ENCODE measurements at places on chromosomes 3 and 15.
A peak's percentile ranks its signal among the peaks of the same experiment; 100 is the strongest.

DNA sequence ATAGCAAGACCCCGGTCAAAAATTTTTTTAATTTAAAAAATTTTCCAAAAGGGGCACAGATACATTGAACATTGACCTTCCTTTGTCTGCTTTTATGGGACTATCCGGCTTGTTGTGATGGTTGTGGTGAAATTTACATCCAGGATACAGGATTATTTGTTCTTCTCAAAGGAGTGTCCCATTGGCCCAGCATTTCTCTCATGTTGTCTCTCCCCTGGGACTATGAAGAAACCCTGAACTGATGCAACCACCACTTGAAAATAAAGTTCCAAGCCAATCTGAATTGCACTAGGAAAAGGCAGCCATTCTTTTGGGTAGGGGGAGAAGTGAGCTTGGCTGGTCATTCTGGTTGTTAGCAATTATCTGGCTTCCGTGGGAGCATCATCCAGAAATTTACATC is 58.4 kb downstream of the PPARG start:
- no peak for DNase-seq
- H3K27ac ChIP-seq, result no peak overlapping the region
- peaks cover 24% of the 10 kb centered on the region for H3K27me3 ChIP-seq
- no peak overlapping the region for H3K4me3 ChIP-seq

DNA sequence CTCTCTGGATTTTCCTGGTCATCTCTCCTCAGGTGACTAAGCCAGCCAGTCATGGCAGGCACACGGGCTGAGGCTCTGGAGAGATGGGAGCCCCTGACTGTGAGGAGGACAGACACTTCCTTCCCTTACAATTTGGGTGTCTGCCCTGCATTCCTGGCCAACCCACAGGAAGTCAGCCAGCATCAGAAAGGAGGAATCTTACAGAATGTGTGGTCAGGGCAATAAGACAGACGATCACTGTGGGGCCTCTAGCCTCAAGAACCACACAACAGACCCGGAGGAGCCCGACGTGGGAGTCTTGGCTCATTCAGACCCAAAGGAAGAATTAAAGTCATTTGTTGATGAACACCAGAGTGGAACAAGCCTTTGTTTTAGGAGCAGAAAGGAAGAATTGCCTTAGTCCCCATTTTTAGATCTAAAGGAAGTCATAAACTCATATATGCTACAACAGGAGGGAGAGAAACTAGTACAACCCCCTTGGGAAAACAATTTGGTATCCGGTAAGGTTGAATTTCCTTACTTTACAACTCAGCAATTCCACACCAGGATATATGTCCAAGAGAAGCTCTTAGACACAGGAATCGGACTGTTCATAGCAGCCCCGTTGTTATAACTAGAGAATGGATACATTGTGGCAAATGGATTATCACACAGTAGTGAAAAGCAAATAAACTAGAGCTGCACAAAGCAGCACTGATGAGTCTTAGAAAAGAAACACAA is 62.2 kb downstream of the ABTB1 start:
- no peaks in the 10 kb centered on the region for H3K36me3 ChIP-seq
- H3K27me3 ChIP-seq, result no peaks in the 10 kb centered on the region
- H3K4me3 ChIP-seq, result peak overlapping the region; percentile 4
- DNase-seq, result no peak
- peak overlapping the region; percentile 19 for H3K27ac ChIP-seq

DNA sequence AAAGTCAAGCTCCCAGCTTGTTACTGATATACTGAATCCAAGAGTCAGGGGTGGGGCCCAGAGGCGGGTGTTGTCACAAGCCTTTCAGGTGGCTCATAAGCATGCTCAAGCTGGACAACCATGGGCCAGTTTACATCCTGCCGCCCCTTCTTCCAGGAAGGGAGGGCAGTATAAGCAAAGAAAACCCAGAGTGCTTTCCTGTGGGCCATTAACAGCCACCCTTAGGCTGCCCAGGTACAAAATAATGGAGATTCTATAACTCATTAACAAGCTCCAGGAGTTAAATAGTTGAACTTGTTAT is 183.2 kb downstream of the NTRK3 start:
- H3K27ac ChIP-seq, result no peak overlapping the region
- H3K27me3 ChIP-seq, result peaks cover 34% of the 10 kb centered on the region
- H3K36me3 ChIP-seq, result no peaks in the 10 kb centered on the region
- H3K4me1 ChIP-seq, result no peaks in the 10 kb centered on the region

DNA sequence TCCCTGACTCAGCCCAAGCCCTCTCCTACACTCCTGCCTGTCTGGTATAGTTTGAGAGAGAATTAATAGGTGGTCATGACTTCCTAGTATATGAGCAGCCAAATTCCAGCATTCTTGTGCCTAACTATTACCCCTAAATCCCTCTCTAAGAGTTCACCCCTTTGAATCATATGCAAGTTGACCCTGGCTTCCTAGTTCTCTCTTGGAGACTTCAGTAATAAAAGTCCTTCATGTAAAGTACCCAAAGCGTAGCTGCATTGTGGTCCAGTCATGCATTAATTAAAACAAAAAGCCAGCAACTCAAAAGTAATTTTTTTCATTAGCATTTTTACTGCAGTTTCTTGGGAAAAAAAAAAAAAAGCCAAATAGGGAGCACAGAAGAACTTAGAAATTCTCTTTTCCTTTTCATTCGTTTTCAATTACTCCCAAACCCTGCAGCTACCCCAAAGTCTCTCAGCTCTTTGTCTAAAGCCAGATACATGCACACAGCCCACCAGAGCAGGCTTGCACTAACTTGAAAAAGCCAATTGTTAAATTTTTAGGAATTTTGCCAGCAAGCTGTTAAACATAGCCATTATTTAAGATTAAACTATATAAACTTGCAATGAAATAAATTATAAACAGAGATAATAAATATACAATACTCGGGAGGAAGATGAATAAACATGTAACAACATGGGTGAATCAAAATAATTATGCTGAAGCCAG is 50.1 kb upstream of the STT3B start:
- H3K27ac ChIP-seq, result no peak overlapping the region
- peaks cover 3% of the 10 kb centered on the region for H3K27me3 ChIP-seq
- no peaks in the 10 kb centered on the region for H3K36me3 ChIP-seq
- no peak for DNase-seq
- peaks cover 5% of the 10 kb centered on the region for H3K4me1 ChIP-seq

GRCh38 chr3:197858598-197858997 is 67.5 kb downstream of the LRCH3 start:
- no peaks in the 10 kb centered on the region for H3K27me3 ChIP-seq
- peaks cover 76% of the 10 kb centered on the region for H3K36me3 ChIP-seq
- peaks cover 14% of the 10 kb centered on the region for H3K4me1 ChIP-seq
- H3K27ac ChIP-seq, result peak overlapping the region; percentile 43

DNA sequence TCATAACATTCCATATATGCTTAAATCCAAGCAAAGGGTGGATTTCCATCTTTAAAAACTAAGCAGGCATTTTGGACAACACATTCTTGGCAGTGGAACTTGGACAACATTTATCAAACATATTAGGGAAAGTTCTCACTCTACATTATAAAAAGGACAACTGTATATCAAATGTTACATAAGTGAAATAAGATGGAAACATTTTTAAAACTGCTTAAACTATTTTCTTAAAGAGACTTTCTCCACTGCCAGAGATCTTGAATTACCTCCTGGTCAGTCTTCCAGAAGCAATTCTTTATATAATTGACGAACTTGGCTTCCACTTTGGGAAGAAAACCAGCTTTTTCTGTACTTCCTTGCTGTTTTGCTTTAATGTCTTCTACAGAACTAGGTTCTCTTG is 109.3 kb downstream of the NEO1 start:
- no peak overlapping the region for H3K4me3 ChIP-seq
- DNase-seq, result no peak
- peaks cover 64% of the 10 kb centered on the region for H3K36me3 ChIP-seq
- H3K4me1 ChIP-seq, result peaks cover 7% of the 10 kb centered on the region
- no peaks in the 10 kb centered on the region for H3K27me3 ChIP-seq
- peak overlapping the region; percentile 75 for H3K27ac ChIP-seq

GRCh38 chr3:45599984-45600650 is 5.6 kb downstream of the LIMD1 start:
- no peak for DNase-seq
- no peak overlapping the region for H3K4me3 ChIP-seq
- H3K36me3 ChIP-seq, result peaks cover 17% of the 10 kb centered on the region
- peaks cover 6% of the 10 kb centered on the region for H3K27me3 ChIP-seq
- no peak overlapping the region for H3K27ac ChIP-seq

- no peak overlapping the region for H3K4me3 ChIP-seq
- H3K27me3 ChIP-seq, result peaks cover 3% of the 10 kb centered on the region
- no peaks in the 10 kb centered on the region for H3K36me3 ChIP-seq
- peaks cover 72% of the 10 kb centered on the region for H3K4me1 ChIP-seq
- H3K27ac ChIP-seq, result no peak overlapping the region
Measured at GRCh38 chr3:123638936-123639689, 54.3 kb upstream of the HACD2 start.

GRCh38 chr3:23439080-23439479 is 236.0 kb downstream of the UBE2E2 start:
- no peaks in the 10 kb centered on the region for H3K36me3 ChIP-seq
- H3K4me3 ChIP-seq, result no peak overlapping the region
- no peak overlapping the region for H3K27ac ChIP-seq
- H3K27me3 ChIP-seq, result no peaks in the 10 kb centered on the region
- no peak for DNase-seq

DNA sequence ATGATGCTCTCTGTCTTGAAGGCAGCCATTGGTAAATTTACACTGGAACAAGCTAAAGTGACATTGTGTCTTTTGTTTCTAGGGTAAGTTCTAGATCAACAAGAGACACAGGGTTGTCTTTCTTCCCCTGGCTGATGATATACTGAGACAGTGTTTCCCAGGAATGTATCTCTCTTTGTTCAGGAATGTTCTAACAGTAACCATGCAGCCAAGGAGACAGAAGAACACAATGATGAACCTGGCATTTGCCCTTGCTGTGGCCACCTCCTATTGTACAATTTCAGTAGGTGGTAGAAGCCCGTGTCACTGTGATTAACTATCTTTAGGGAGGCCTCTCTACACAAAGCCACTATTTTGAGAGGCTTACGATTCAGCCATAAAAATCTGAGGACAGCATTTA is 130.7 kb downstream of the LRTM1 start:
- H3K27me3 ChIP-seq, result no peaks in the 10 kb centered on the region
- peaks cover 9% of the 10 kb centered on the region for H3K36me3 ChIP-seq
- no peak overlapping the region for H3K27ac ChIP-seq
- peaks cover 16% of the 10 kb centered on the region for H3K4me1 ChIP-seq

GRCh38 chr3:127632035-127632820 is 3.2 kb downstream of the PODXL2 start:
- no peaks in the 10 kb centered on the region for H3K36me3 ChIP-seq
- H3K4me3 ChIP-seq, result no peak overlapping the region
- H3K4me1 ChIP-seq, result peaks cover 25% of the 10 kb centered on the region
- H3K27ac ChIP-seq, result no peak overlapping the region
- DNase-seq, result no peak
- peaks cover 37% of the 10 kb centered on the region for H3K27me3 ChIP-seq

GRCh38 chr3:85851071-85851470 is 892.3 kb downstream of the CADM2 start:
- no peak overlapping the region for H3K4me3 ChIP-seq
- H3K27me3 ChIP-seq, result no peaks in the 10 kb centered on the region
- H3K36me3 ChIP-seq, result no peaks in the 10 kb centered on the region
- no peak for DNase-seq

DNA sequence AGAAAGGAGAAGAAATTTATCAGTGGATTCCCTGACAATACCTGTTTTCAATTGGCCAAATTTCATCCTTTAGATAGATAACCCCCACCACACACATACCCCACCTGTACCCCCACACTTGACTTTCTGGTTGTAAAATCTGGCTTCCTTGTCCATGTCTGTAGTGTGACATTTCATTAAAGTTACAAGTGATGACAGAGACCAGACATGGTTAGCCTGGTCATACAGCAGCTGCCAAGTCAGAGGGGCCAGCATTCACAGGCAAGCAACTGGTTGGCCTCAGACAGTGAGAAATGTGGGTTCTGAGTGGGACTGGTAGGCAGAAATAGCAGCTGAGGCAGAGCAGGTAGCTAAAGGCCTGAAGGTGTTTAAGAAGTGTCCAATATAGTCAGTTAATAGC is 238.6 kb upstream of the SOX14 start:
- no peak for DNase-seq
- no peaks in the 10 kb centered on the region for H3K27me3 ChIP-seq
- H3K27ac ChIP-seq, result no peak overlapping the region

DNA sequence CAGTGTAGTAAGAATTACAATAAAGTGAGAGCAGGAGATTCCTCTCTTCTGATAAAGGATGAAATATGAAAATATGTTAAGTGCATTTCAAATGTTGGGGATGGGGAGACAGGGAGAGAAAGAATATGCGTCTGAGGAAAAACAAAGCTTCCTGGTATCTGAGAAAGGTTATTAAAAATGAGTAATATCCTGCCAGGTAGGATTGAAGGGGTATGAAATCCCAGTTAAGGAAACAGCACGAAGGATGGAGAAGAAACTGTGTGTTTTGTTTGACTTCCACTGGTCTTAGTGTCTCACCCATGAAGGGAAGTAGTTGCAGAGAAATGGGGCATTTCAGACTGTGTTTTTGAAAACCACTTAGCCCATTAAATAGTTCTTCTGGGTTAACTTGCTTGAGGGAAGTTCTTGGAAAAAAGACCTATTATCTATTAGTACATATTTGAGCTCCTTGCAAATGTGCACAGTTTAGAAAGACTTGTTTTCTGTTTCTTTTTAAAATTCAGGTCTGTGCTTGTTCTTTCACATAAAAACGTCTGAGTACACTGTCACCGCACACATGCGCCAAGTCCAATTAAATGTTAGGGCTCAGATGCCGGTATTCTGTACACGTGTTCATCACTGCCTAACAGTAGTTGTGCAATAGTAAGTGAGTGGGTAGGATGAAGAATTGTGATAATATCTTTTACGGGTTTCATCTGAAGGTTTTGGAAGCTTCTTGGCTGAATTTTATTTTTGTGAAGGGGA is 196.1 kb upstream of the P2RY1 start:
- H3K36me3 ChIP-seq, result no peaks in the 10 kb centered on the region
- peaks cover 10% of the 10 kb centered on the region for H3K4me1 ChIP-seq
- H3K4me3 ChIP-seq, result no peak overlapping the region

- H3K4me1 ChIP-seq, result peaks cover 77% of the 10 kb centered on the region
- H3K27me3 ChIP-seq, result no peaks in the 10 kb centered on the region
- H3K4me3 ChIP-seq, result no peak overlapping the region
- no peak overlapping the region for H3K27ac ChIP-seq
- peaks cover 14% of the 10 kb centered on the region for H3K36me3 ChIP-seq
Measured at GRCh38 chr15:61049934-61050333, 179.2 kb downstream of the RORA start.

DNA sequence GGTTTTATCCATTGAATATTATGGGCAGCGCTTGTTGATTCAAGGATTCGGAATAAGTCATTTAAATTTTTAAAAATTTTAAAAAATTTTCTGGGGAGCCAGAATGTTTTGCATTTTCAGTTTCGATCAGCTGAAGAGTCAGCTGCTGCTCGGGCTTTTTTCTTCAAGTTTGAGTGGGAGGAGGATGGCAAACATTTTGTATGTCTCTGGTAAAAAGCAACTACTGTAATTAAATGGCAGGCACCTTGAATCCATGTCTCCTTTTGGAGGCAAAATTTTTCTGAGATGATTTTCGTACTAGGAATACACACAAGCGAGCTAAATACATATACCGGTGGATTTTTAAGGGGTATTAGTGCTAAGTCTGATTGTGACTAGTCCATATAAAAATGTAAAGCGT is 612 bp downstream of the C3orf38 start:
- H3K36me3 ChIP-seq, result peaks cover 31% of the 10 kb centered on the region
- peaks cover 41% of the 10 kb centered on the region for H3K4me1 ChIP-seq
- peaks cover 4% of the 10 kb centered on the region for H3K27me3 ChIP-seq

Measured in nephron progenitor cell (in vitro differentiated cells).